Sciatic nerve (tissue), 2 donors: ENCODE measurements at places on chromosomes 12 and 14.

GRCh38 chr14:22836301-22837113 is at the start of gene MMP14:
MMP14 (plus strand) TSS chr14:22836585; CDS start chr14:22836818, 233 bp downstream.
- peak; percentile 90 for DNase-seq

- no peak for DNase-seq
These were observed 54.4 kb downstream of the EFCAB11 start for GRCh38 chr14:89899917-89900663.

GRCh38 chr12:48936379-48936979 is 11.2 kb upstream of the FKBP11 start:
- peak; percentile 86 for DNase-seq

DNA sequence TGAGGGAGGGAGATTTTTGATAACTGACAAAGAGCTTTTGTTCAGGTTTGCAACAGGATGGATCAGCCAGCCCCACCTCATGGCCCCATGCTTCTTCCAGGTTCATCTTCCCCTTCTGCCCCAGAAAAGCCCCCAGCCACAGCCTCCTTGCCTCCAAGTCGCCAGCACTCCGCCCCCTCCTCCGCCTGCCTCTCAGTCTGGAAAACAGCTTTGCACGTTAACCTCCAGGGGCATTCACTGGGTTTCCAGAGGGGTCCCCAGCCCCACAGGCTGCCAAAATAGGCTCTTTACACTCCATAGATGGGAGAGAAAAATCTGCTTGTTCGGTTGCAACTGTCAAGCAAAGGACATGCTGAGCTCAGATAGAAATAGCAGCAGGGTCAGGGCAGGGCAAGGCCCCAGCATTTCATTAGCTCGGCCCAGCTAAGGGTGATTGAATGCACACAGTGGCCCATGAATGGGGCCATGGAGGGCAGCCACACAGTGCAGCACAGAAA is 253.6 kb downstream of the ZFP36L1 start:
- DNase-seq = no peak

- DNase-seq = no peak
These were observed 56.9 kb upstream of the MAP1LC3B2 start for GRCh38 chr12:116502141-116502725.

DNA sequence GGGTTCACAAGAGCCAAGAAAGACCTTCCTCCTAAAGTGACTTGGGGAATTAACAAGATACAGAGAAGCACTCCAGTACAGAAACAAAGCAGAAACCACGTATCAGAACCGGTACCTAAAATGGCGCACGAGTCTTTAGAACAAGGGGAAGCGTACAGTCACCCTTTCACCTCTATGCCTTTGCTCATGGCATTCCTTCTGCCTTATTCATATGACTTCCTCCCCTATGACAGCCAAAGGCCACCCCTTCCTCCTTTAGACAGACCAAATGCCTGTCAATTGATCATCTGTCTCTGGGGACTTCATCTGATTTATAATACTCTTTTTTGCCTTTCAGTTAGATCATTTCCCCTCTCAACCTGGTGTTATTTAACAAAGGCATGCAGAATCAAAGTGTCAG is 89.5 kb upstream of the OSBPL8 start:
- no peak for DNase-seq

- no peak for DNase-seq
These were observed 126.0 kb upstream of the CNTN1 start for GRCh38 chr12:40566271-40566670.

DNA sequence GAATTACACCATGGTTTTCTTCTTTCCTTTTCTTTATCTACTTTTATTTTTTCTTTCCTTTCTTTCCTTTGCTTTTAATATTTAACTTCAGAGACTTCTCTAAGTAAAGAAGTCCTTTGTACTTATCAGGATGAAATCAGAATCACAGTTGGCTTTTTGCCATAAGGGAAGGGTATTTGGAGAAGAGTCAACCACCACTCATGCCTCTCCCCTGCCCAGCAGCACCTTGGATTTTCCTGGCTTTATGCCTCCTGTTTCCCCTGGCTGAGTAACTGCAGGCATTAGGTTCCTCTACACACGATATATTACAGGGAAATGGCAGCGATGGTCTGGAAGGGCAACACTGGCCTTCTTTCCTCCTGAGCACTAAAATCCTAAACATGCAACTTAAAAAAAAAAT is 266.4 kb upstream of the CAND1 start:
- no peak for DNase-seq

DNA sequence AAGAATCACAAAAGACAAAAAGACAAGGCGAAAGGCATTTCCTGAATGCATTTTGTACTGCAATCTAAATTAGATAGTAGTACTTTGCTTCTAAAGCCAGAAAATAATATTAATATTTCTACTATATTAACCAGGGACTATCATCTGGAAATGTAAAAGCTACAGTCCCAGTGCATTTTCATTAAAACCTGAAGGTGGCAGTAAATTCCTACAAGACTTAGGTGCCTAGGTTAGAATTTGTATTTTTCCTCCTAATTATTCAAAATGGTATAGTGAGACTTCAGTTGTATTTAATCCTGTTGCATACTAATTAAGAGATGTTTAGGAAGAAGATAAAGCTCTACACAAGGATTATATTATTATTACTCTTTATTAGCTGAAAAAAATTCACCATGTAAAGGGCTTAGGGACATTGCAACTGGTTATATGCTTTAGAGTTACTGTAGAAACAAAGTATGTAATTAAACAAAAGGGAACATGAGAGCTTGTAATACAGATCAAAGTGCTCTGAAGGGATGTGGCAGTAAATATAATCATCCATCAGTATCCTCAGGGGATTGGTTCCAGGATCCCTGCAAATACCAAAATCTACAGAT is 53.6 kb downstream of the BRMS1L start:
- no peak for DNase-seq

DNA sequence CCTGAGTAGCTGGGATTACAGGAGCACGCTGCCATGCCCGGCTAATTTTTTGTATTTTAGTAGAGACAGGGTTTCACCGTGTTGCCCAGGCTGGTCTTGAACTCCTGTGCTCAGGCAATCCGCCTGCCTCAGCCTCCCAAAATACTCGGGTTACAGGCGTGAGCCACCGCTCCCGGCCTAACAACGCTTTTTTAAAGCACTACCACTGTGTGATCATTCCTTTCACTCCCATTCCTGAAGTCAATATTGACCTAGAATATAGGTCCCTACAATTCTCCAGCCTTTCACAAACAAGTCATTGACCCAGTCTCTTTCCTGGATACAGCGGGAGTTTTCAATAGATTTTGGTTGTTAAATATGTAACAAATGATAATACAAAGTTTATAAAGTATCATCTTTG is 62.8 kb downstream of the KIF21A start:
- DNase-seq = no peak

GRCh38 chr12:88308825-88309224 is 166.7 kb downstream of the TMTC3 start:
- no peak for DNase-seq

GRCh38 chr12:108455706-108456105 is 59.4 kb upstream of the FICD start:
- no peak for DNase-seq

GRCh38 chr12:27585739-27586265 is 61.8 kb downstream of the PPFIBP1 start:
- no peak for DNase-seq

DNA sequence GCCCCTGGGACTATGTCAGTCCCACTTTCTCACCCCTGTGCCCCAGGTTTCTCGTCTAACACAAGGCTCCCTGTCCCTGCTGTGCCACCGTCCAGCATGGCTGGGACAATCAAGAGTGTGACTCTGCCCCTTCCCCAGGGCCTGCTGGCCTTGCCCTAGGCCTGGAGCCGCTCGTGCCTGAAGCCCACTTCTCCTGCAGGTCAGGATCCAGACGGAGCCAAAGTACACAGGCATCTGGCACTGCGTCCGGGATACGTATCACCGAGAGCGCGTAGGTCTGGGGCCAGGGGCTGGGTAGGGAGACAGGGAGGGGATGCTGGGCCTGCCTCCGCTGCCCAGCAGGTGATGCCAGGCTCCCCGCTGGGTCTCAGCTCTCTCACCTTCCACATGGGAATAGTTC is 2.8 kb downstream of the SLC25A47 start:
- DNase-seq = no peak

- no peak for DNase-seq
These were observed 13.6 kb downstream of the TTC8 start for GRCh38 chr14:88838015-88838414.

- DNase-seq = peak; percentile 81
These were observed 28.4 kb upstream of the GPR132 start for GRCh38 chr14:105093431-105094192.

- no peak for DNase-seq
These were observed 17.7 kb downstream of the NAA30 start for GRCh38 chr14:57408037-57408436.
